ENCODE measurements at places on chromosomes 2 and 18.

DNA sequence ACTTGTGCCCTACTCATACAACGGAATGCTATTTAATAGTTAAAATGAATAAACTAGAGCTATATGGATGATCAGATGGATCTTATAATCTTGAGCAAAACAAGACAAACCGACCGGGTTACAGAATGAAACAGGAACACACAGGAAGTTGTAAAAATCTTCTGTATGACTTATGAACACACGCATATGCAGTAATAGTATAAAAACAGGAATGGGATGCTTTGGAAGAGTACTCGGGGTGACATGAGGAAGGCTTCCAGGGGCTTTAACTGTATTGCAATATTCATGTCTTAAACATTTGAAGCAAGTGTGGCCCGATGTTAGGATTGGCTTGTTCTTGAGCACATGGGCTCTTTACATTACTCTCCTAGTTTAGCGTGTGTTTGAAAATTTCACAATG lies 14.9 kb upstream of the E2F6 start:
- no peak for DNase-seq

DNA sequence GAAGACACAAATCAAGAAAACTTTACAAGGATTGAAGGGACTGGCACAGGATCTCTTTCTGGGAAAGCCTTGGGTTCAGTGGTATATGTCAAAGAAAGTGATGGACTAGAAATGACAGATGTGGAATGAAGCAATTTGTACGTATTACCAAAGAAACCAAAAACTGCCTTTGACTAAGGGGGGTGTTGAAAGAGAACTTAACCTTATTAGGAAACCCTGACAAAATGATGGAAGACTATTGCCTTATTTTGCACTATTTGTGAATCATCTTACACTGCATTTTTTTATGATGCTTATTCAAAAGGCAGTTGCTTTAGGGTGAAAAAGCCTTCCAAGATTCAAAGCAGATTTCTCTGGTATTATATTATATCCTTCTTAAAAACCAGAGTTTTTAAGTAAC lies 4.0 kb downstream of the TSGA10 start:
- DNase-seq, result no peak

- no peak for DNase-seq
Measured at GRCh38 chr18:55179835-55180234, 220.6 kb upstream of the CCDC68 start.

DNA sequence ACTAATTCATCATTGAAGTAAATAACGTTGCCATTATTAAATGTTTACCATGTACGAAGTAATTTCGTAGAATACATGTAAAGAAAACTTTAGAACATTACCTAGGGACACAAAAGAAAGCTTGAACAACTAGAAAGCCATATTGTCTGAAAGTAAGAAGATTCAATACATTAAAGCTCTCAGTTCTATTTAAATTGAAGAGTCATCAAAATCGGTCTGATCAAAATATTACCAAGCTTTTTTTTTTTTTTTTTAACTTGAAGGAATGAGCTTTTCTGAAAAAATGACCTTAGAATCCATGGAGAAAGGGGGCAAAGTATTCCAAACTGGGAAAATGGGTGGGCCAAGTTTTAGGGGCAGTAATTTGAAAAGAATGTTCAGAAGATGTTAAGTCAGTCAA lies 300.8 kb downstream of the GPD2 start:
- DNase-seq, result no peak

- no peak for DNase-seq
Measured at GRCh38 chr18:5294113-5294456, 1.4 kb downstream of the ZBTB14 start.

GRCh38 chr2:231627384-231628120 lies 34.9 kb downstream of the TEX44 start:
- no peak for DNase-seq

- no peak for DNase-seq
Measured at GRCh38 chr2:146068051-146068450, 1548.1 kb upstream of the ZEB2 start.

DNA sequence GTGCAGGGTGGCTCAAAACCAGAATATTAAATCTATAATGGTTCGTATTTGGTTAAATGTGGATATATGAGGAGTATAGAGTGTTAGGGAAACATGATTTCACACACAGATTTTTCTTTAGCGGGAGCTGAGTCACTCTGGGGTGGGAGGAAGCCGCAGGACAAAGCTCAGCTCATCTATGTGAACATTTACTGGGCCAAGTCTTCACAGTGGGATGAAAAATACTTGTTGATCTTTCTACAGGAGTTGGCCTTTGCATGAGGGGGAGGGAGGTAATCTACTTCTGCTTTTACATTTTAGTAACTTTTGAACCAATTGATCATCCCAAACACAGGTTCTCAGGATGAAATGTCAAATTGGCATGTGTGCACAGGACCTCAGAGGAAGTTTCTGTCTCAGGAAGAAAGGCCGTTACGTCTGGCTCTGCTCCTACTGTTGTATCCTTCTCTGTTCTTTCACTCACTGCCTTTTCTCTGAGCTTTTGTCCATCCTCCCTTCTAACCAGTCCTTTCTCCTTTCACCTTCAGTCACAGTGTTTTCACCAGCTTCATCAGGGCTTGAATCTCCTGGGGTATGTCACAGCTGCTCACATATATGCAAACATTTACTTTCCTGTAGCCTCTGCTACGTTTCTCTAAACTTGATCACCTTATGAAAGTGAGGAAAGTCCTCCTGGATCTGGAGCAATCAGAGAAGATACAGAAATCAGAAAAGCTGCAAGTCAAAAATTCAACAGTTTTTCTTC lies 943.3 kb upstream of the FANCL start:
- DNase-seq, result peak; percentile 44

DNA sequence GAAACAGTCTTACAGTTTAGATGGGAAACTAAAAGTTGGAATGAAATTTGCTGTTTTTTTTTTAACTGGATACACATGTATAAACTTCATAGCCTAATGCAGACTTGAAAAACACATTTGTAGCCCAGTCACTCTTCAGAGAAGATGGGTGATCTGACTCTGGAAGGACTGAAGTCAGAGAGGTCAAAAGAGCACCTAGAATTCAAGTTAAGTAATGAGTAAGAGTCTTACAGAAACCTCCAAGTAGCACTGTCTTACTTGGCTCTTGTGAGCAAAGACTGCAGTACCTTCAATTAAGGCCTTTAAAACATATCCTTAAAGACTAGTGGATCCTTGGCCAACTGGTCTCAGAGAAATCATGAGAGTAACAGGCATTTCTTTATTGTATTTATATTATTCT lies 41.9 kb downstream of the TRAPPC8 start:
- DNase-seq, result no peak

DNA sequence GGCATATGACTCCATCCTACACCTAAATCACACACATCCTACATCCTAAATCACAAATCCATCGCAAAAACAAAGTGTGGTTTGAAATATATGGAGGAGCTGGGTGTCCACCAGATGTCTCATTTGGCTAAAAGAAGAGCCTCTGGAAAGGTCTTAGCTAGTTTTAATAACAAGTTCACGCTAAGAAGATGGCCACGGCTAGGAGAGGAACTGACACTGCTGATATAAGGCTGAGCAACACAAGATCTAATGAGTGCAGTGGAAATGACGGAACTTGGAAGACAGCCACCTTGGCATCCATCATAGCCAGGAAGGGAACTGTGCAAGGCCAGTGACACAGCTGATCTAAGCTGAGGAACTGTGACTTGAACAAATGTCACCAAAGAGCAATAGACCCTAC lies 60.0 kb upstream of the AGAP1 start:
- peak; percentile 39 for DNase-seq

DNA sequence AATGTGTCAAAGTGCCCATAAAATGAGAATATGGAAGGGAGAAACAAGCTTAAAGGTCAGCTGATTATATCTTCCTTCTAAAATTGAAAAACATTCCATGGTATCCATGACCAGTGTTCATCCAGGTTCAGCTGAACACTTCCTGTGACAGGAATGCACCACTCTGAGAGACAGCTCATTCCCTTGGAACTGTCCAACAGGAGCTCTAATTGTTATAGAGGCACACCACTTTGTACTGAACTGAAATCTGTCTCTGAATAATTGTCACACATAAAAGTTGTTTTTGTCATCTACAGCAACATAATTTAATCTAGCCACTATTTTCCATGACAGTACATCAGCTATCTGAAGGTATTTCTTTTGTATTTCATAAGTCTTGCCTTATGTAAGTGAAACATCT lies 195.9 kb upstream of the ZNF804A start:
- DNase-seq, result no peak

DNA sequence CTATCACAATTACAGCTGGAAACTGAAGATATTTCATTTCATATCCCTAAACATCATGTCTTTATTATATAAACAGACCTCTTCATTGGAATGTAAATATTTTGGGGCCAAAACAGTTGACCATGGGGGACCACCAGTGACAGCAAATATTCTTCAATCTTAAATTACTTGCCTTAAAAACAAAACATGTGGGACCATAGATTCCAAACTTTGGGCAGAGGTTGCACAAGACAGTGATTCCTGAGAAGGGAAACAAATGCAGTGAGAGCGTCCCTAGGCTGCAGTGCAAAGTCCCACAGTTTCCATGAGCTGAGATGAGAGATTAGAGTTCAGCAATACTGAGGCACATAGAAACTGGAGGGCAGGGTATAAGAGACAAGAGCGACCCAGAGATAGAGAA lies 818.9 kb downstream of the CBLN2 start:
- no peak for DNase-seq

- no peak for DNase-seq
Measured at GRCh38 chr18:4293337-4293736, 161.8 kb downstream of the DLGAP1 start.

DNA sequence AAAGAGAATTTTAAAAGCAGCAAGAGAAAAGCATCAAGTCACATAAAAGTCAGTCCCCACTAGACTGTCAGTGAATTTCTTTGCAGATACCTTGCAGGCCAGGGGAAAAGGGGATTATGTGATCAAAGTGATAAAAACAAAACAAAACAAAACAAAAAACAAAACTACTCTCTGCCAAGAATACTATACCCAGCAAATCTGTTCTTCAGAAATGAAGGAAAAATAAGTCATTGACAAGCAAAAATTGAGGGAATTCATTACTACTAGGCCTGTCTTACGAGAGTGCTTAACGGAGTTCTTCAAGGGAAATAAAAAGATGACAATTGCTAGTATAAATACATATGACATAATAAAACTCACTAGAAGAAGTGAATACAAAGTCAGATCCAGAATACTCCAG lies 245.5 kb upstream of the CHST9 start:
- no peak for DNase-seq

GRCh38 chr2:154945984-154946383 lies 247.5 kb downstream of the KCNJ3 start:
- DNase-seq, result no peak

DNA sequence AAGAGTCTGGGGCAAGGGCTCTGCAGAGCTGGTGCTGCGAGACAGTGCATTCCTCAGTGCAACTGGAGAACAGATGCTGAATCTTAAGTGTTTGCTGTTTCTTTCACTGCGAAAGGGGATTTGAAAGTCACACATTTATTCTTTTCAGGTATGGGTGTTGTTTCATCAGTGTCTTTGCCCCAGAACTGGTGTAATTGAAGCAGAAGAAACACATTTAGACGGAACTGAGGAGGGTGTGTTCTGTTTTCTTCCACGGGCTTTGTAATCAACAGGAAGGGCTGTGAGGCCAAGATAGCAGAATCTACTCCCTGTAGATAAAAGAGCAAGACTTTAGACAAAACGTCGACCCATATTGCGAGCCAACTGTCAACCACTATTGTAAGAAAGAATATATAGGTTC lies 151.9 kb downstream of the EPHA4 start:
- no peak for DNase-seq

DNA sequence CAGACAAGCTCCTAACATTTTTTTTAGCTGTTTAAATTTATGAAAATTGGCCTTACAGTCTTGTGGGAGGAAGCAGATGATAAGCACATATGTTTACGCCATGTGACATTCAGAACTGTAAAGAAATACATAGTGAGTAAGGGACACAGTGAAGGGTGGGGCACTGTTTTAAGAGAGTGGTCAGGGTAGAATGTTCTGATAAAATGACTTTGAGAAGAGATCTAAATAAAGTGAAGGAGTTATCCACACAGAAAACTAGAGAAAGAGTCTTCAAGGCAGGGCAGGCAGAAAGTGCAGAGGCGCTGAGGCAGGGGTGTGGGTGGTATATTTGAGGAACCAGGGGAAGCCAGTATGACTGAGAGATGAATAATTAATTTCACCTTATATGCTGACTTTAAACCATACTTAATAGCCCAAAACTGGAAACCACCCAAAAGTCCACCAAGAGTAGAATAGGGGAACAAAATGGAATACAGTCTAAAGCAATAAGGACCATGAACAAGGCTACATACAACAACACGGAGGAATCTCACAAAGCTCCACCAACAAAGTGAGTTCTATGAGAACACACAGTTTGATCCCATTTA lies 8.6 kb downstream of the MREG start:
- DNase-seq, result no peak

DNA sequence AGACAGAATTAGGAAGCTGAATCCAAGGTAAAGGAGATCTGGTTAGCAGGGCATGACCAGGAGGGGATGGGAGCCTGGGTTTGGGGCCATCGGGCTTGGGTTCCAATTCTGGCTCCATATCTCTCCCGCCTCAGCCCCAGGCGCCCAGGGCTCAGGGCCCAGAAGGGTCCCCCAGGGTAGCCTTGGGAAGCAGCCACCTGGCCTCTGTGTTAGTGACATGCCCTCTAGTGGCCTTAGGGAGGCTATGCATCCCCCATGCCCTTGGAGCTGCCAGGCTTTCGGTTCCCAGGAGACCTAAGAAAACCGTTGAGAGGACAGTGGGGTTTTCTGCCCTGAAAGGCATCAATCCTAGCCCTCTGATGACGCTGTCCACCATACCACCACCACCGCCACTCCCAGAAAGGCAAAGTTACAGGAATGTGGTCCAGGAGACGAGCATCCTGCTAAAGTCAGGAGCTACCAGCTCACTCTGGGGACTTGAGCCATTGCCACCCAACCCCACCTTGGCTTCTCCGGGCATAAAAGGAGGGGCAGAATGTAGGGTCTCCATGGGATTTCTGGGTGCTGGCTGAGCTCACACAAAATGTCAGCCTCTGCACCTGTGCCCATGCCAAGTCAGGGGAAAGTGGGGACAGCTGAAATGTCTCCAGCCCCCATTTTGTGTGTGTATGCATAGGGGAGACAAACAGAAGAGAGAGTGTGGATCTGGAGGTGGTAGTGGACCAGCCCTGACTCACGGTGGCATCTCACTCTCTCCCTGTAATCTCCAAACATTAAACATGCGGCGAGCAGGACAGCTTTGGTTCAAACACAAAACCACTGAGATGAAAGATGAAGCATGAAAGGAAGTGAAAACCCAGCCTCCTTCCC lies 56.5 kb downstream of the EMX1 start:
- no peak for DNase-seq

- DNase-seq, result no peak
Measured at GRCh38 chr2:143692162-143692561, 562.9 kb downstream of the ARHGAP15 start.

- no peak for DNase-seq
Measured at GRCh38 chr18:3163968-3164367, 55.8 kb downstream of the MYOM1 start.

- DNase-seq, result no peak
Measured at GRCh38 chr2:111659361-111660333, 224.3 kb downstream of the ANAPC1 start.

- no peak for DNase-seq
Measured at GRCh38 chr2:225122007-225122406, 79.7 kb upstream of the DOCK10 start.

GRCh38 chr2:129325151-129325550 lies 654.3 kb upstream of the RAB6C start:
- DNase-seq, result no peak
